ENCODE measurements at places on chromosomes 2 and 18.
A peak's percentile ranks its signal among the peaks of the same experiment; 100 is the strongest.

- no peak for DNase-seq
These were observed 564.7 kb upstream of the SLC39A10 start for GRCh38 chr2:195092341-195092740.

DNA sequence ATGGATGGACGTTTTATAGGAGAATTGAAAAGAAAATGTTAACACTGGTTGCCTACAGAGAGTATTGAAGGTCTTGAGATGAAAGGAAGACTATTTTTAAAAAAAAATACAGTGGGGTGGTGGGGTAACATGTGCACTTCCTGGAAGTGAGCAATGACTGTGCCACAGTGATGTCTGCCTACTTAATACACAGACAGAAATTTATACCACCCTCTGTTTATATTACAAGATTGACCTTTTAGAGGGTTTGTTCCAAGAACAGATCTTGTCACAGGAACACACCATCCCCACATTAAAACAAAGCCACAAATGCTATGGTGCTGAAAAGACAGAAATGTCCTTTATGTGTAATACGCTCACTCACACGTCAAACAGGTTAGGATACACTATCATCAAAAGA is 87.6 kb downstream of the THADA start:
- no peak for DNase-seq

GRCh38 chr2:168194784-168195522 is 52.4 kb downstream of the STK39 start:
- DNase-seq: no peak

- DNase-seq: no peak
These were observed 141.9 kb downstream of the HAUS1 start for GRCh38 chr18:46246101-46246500.

DNA sequence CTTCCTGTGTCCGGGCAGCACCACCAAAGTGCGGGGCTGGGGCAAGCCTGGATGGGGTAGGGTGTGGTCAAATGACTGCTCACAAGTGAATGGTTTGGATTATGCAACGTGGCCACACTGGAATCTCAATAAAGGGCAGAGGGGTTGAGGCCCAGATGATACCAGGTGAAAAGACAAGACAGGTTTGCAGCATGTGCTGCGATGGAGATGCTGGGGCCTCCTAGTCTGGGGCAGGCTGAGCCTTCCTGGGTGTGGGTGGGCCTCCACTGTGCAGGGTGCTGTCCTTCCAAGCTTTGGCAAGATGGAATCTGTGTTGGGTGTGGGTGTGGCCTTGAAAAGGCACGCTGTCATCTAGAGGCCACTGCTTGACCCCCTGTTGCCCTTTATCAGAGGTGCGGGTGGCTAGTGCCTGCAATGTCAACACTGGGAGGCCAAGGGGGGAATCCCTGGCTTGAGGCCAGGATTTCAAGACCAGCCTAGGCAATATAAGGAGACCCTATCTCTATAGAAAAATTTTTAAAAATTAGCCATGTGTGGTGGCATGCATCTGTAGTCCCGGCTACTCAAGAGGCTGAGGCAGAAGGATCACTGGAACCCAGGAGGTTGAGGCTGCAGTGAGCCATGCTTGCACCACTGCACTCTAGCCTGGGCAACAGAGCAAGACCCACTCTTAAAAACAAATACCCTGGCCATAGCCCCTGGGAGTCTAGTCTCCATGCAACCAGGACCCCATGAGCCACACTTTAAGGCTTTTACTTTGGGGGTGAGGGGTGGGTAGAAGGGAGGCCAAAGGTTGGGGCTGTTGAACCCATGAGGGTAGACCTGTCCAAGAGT is 13.8 kb downstream of the RRM2 start:
- no peak for DNase-seq

DNA sequence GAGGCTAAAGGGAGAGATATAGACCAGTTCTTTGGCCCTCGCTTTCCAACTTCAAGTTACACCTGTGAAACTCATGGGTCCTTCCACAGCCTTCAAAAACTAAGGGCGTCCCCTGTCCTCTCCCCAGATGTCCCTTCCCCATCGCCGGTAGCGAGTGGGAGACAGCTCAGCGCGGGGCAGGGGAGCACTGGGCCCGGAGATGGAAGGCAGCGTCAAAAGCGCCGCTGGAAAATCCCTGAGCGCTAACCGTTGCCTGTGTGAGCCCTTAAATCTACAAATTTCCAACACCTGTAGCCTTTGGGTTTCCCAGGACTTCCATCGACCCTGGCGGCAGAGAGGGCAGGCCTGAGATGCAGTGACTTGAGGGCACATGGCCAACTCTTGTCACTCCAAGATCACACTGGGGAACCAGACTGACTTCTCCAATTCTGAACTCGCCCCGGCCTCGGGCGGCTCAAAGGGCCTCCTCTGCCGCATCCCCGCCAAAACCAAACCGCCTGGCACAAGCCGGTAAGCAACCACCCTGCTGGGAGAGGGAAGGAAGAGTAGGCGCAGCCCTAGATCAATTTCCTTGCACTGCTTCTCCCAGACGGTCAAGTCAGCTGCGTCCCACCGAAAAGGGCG is 879 bp upstream of the EPAS1 start:
- no peak for DNase-seq

DNA sequence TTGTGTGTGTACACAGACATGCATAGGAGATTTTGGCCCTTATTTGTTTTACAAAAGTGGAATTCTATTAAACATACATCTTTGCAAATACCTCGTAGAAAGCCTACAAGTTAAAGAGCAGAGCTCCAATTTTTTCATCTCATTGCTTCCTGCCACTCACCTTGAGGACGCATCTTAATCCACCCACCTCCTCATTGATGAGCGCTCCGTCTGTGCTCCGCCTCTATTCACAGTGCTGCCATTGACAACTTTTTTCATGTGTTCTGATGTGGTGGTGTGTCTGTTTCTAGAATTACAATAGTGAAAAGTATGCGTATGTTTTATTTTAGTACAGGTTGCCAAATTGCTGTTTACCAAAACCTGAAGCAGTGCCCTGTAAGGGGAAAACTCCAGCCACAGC is 36.3 kb downstream of the NEURL3 start:
- DNase-seq: no peak

DNA sequence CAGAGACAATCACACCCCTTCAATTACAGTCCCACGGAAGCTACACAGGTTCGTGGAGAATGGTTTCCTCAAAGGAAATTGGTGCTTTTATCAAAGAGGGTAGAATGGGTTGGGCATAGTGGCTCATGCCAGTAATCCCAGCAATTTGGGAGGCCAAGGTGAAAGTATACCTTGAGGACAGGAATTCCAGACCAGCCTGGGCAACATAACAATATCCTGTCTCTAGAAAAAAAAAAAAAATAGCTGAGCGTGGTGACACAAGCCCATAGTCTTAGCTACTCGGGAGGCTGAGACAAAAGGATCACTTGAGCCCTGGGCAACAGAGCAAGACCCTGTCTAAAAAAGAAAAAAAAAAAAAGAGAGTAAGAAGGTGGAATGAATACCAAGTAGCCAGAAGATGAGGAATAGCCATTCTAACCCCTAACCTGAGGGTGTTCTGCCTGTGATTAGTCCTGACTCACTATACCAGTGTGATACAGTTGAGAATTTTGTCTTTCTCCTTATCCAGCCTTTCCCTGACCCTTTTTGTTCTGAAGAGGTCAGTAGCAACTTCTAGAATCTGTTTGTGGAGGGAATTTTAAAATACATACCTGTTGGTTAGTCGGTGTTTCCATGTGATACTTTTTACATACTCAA is 283.2 kb downstream of the MREG start:
- no peak for DNase-seq

DNA sequence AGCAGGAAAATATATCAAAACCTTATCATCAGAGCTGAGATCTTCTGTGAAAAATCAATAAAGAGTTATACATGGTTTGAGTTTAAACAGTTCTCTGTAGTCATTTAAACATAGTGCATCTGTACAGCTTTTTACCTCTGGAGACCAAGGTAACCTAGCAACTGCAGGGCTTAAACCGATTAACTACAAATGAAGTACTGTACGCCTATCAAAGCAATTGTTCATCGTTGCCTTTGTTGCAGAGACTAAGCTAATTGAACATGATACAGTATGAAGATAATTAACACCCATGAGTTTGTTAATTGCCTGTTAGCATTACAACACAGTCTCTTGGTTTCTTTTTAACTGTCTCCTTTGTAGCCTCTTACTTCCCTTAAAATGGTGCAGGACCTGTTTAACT is 147.9 kb downstream of the LNPK start:
- peak; percentile 74 for DNase-seq

DNA sequence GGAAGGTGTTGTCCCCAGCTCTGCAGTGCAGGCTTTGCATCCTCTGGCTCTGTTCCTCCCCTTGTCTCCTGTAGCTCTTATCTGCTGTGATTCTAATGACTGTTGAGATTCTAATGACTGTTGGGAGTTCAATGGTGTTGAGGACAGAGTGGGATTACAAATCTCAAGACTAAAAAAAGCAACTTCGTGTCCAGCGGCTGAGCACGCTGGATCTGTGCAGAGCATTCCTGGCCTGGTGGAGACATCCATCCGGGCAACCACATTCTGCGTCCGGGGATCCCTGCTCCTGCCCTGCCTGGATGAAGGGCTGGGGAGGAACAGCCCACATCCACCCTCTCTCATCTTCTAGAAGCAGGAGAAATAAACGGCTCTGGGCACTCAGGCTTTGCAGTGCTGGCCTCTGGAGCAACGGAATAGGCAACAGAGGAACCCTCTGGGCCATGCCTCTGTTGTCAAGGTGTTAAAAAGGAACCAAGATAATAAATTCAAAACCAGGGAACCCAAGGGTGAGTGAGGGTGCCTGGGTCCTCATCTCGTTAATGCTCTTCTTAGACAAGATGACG is 106.7 kb upstream of the ASB18 start:
- DNase-seq: no peak

GRCh38 chr2:236755278-236755840 is 185.7 kb downstream of the ACKR3 start:
- DNase-seq: no peak

- no peak for DNase-seq
These were observed 27.1 kb upstream of the SPTBN1 start for GRCh38 chr2:54429054-54429453.

GRCh38 chr2:42819160-42819559 is 26.8 kb upstream of the HAAO start:
- no peak for DNase-seq

DNA sequence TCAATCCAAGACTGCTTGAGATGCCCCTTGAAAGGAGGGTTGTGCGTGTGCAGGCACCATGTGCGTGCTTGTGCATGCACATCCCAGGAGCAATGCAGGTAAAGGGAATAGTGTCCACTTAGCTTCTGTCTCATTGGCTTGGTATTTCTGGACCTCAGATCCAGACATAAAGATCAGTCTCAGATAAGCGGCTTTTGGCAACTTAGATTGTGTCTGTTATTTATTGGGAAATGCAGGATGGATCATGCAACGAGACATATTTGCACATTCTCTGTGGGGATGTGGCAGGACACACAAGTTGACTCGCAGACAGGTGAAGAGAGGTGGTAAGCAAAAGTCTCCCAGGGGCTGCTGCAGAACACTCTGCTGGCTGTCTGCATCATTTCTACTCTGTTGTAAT is 67.9 kb downstream of the SETBP1 start:
- no peak for DNase-seq

DNA sequence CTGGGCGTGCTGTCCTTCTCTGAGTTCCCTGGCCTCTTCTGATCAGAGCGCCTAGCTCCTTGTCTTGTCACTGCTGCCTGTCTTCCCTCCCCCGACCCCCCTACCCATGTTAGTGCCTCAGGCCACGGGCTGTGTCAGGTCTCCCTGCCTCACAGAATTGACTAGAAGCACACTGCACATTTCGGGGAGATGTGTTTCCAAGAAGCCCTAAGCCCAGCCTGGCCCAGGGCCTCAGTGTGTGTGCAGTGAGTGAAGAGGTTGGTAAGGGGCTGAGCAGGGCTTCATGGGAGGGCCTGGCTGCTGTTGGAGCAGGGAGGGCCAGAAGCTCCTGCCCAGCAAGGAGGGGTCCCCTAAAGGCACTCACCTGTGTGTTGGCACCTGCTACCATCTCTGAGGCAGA is 13.1 kb downstream of the KCNF1 start:
- DNase-seq: no peak

DNA sequence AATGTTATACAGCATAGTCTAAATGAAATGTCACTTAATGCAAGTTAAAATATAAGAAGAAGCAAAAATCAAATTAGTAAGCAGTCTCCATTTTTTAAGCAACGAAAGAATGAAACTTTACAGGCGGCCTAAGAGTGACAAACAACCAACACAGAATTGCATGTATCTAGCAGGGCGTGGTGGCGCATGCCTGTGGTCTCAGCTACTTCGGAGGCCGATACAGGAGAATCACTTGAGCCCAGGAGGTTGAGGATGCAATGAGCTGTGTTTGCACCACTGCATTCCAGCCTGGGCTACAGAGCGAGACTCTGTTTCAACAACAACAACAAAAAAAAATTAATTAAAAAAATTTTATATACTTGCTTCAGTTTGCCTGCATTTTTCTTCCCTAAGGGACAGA is 16.6 kb downstream of the RBMS1 start:
- DNase-seq: no peak

DNA sequence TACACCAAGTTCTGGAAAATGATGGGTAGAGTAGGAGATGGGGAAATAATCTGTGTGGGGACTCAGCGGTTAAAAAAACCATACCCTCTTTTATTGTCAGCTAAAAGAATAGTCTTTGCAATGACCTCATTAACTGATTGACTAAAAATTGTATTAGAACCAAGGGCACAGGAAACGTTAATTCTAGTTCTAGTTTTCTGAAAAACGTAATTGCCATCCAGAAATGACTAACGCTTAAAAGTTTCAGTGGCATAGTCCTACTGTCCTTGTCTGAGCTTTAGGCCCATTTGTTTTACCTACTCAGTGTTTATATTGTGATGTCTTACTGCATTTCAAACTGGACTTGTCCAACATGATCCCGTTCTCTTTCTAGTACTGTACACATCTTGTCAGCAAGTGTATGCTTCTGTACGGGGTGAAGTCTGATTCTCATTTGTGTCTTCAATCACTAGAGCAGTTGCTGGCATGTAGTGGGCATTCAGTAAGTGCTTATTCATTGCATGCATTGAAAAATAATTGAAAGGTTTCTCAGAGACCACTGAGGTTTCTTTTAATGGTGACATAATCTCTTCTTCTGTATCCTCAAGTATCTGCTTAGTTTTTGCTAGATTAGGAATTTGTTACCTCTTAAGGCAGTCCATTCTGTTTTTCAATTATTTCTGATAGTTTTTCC is 81.5 kb downstream of the ZNF407 start:
- no peak for DNase-seq

DNA sequence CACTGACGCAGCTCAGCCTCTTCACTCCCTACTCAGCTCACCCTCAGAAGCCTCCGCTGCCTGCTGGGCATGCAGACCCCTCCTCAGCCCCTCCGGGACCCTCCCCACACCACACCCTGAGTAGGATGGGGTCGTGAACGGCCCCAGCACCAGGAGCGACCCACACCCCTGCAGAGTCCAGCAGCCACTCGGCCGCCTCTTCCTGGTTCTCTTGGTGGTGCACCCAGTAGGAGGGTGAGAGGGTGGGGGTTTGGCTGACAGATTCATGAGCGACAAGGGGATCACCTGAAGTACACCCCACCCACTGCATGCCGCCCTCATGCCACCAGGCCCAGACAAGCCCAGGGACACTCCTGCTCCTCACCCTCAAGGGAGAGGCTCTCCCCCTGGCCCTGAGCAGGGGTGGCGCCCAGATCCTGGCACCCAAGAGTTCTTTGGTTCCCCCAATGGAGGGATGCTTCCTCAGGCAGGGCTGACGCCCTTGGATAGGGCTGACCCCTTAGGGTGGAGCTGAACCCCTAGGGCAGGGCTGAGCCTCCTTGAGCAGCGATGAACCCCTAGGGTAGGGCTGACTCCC is 76.6 kb upstream of the GPC1 start:
- no peak for DNase-seq

GRCh38 chr2:108786008-108786353 is 590 bp upstream of the CCDC138 start:
- DNase-seq: no peak

GRCh38 chr2:135052042-135052876 is at the start of gene RAB3GAP1:
TSS of gene RAB3GAP1 (plus strand) at chr2:135052292. CDS start at chr2:135052308, 16 bp downstream.
- peak; percentile 81 for DNase-seq
